ENCODE measurements at places on chromosomes 12 and 14.

GRCh38 chr14:35045798-35046047 lies 349 bp upstream of the FAM177A1 start:
- no peak for DNase-seq

DNA sequence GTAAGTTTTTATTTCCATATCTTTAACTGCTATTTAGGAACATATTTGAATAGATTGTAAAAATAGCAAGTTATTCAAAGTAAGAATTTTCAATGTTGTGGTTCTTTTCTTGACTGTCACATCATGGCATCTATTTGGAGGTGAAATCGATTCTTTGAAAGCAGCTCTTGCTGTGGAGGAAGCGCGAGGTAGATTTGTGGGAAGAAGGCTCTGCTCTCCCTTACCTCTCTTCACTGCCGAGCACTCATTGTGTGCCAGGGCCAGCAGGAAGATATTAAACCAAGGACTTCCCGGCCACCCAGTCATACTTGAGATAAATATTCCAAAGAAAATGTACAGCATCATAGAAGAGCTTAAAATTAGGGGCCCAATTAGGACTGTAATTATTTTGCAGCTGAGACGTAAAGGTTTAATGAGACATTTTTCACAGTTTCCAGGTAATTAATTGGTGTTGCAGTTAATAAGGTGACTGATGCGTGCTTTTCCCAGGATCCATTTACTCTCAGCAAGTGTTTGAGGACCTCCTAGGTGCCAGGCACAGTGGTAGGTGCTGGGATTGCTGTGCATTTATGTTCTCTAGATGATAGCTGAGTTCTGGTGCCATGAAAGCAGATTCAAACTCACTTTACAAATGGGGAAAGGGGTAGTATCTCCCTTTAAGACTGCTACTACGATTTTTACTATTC lies 89.2 kb upstream of the DYNC1H1 start:
- DNase-seq: no peak

DNA sequence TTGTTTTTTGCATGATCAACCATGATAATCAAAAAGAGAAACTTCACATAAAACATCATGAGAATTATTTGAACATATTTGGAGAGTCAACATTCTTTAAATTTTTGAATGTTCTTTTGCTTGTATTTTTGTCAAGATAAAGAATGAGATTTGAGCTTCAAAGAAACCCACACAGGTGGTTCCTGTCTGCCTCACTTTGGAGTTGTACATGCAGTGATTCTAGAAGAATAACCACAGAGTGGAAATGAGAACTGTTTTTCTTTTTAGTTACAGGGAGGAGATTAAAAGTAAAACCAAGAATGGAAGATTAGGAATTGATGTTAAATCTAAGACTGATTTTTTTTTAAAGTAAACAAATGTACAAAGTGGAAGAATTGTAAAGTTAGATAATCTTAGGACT lies 2.3 kb upstream of the ZNF705A start:
- no peak for DNase-seq

DNA sequence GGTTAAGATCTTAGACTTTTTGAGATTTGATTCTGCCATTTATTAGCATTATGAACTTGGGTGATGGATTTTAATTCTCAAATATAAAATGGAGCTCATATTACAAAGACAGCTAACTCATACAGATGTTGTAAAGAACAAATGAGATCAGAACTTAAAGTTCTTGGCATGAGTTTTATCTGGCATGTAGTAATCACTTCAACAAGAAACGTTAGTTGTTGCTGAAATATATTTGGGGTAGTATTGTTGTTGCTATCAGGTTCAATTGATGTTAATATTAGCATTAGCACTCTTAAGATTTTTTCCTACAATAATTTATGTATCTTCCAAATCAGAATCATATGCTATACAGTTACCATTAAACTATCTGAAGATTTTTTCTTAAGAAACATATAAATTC lies 71.0 kb downstream of the SLC6A15 start:
- DNase-seq: no peak

- DNase-seq: no peak
Observed at GRCh38 chr14:102000902-102001301, 36.5 kb downstream of the DYNC1H1 start.

- DNase-seq: no peak
Observed at GRCh38 chr12:77979597-77980250, 149.0 kb downstream of the NAV3 start.

DNA sequence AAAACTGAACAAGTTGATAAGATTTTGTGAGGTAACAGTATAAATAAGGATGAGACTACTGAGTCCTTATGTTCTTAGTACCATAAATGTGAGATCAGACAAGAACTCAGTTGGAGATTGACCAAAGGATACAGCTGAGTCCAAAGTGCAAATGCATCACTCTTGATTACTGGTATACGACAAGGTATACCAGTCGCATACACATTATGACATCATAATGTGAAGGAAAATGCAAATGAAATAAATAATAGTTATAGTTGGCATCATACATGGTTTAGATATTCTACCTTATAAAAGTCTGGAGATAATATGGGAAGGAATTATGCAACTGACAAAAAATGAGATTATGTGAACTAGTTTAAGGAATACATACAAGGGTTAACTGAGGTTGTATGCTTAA lies 476.3 kb upstream of the STXBP6 start:
- no peak for DNase-seq

GRCh38 chr14:89025561-89026236 lies 201.2 kb downstream of the TTC8 start:
- no peak for DNase-seq

GRCh38 chr14:81208489-81208888 lies 12.3 kb downstream of the GTF2A1 start:
- DNase-seq: no peak

DNA sequence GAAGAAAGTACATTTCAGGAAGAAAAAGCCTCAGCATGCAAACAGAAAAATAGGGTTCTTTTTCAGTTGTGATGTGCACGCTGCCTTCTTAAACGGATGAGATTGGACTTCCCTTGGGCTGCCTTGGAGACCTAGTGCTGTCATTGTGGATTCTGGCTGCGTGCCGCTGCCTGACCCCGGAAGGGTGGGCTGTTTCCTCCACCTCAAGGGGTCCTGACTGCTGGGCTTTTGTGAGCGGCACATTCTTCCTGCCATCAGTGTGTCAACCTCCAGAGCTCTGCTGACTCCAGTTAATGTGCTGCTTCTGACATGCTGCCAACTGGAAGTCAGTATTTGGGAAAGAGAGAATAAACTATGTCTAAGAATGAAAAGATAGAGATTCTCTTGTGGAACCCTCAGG lies 25.1 kb downstream of the CCNK start:
- DNase-seq: no peak

DNA sequence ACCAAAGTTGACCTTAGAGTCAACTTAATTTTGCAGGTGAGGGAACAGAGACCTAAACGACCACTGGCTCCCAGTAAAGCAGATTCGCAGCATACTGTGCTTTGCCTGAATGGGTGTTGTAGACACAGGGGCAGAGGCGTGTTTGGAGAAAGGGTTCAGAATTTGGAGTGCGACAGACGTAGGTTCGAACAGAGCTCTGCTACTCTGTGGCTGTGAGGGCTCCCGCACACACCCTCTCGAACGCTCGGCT lies 243 bp upstream of the TOMM20L start:
- no peak for DNase-seq

DNA sequence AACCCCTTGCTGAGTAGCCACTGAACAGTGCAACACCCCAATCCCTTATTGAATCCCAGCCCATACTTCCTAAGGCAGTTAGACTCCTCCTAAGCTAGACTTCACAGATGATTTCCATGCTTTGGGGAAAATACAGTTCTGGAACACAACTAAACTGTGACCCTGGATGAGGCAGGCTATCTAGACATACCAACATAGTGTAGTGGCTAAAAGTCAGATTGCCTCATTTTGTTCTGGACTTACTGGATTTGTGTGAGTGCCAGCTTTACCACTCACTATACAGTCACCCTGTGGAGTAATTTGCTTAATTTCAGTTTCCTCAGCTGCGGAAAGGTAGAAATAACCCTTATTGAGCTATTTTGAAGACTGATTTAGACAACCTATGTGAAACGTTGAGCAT lies 203.1 kb downstream of the ASCL1 start:
- no peak for DNase-seq

DNA sequence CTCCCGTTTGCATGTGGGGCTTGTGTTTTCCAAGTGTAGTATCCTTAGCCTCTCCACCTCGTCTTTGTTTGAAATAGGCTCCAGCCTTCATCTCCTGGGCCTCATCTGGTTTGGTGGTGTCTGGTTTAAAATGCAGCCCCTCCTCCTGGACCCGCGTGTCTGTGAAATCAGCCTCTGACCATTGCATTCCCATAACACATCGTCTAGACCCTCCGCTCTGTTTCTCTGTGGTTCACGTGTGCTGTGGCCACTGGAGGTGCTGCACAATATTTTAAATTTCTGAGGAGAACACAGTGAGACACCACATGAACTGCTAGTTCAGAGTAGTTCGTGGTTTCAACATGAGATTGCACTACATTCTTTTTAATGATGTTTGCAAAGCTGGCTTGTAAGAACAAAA lies 35.6 kb downstream of the UBE3B start:
- no peak for DNase-seq

Measured in HL-60 (cell line).